ENCODE measurements at places on chromosomes 3 and 15.

DNA sequence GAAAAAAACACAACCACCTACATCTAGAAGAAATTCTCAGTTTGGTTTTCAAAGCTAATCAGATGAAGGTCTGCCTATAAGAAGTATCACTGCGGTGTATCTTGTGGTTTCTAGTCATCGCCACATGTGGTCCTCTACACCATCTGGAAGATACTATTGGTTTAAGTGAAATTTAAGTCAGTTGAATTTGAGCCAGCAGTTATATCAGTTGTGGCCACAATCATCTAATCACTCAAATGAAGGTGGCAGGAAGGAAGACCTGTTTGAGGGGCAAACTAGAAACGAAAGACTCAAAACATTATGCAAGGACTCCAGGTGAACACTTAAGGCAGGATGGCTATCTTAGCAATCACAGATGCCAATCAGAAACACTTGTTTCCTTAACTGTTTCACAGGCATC lies 48.7 kb downstream of the ETV5 start:
- DNase-seq = no peak

DNA sequence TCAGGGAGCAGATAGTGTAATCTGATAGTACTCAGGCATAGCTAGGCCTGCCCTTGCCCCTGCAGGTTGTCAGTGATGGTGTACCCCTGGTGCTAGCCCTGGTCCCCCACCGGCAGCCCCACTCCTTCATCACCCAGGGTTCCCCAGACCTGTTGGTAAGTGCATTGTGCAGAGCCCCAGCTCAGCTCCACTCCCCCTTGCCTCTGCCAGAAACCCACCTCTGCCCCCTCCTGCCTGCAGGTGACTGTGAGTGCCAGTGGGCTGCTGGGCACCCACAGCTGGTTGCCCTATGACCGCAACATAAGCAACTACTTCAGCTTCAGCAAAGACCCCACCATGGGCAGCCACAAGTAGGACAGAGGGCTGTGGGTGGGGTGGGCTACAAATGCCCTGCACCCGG lies 27.5 kb downstream of the NBEAL2 start:
- DNase-seq = no peak

- no peak for DNase-seq
Observed at GRCh38 chr3:39587113-39587512, 119.6 kb downstream of the MOBP start.

- peak; percentile 93 for DNase-seq
Observed at GRCh38 chr3:72682936-72683452, 165.3 kb downstream of the SHQ1 start.

DNA sequence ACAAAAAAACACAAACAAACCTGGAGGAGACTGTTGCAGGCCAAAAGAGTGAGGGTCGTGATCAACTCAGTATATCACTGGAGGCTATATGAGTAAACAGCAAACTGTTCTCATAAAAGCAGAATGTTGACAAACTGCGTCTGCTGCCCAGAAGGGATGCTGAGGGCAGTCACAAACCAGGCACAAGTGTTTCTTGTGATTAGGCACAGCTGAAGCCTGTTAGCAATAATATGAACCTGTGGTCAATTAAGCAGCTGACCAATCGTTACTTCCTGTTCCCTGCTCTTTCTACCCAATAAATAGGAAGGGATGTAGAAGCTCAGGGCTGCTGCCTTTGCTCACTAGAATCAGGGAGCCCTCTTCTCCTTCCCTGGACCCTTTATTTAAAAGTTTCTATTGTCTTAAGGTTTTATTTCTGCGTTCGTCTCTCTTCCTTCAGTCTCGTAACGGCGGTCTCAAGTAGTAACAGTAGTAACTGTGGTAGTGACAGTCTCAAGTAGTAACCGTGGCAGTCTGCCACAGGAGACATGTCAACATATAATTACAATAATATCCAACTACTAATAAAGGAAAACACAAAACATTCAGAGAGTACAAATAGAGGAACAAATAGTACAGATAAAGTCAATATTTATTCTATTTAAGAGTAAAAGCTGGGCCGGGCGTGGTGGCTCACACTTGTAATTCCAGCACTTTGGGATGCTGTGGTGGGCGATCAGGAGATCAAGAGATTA lies 698.4 kb upstream of the CCDC54 start:
- DNase-seq = no peak

DNA sequence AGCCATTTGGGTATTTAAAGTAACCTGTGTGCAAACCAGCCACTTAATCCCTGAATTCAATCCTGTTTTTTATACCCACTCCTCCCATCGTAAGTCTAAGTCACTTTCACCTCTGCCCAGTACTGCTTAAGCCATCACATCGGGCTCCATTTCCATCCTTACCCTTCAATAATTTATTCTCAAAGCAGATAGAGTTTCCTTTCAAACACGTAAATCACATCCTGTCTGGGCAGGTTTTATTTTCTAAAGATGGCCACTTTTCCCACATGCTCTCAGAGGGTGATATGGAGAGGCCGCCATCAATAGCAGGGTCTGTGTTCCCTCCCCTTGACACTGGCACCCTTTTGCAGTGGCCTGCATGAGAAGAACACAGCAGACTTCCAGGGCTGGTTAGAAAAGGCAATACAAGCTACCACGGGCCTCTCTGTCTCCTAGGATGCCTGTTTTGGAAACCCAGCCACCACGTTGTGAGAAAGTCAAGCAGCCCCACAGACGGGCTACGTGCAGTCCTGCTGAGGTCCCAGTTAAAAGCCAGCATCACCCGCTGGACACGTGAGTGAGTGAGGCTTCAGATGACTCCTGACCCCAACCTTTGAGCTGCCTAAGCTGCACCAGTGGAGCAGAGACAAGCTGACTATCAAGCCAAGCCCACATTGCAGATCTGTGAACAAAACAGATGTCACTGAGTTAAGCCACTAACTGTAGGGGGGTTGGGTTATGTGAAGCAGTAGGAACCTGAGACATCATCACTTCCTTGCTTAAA lies 241.8 kb upstream of the SLCO3A1 start:
- no peak for DNase-seq

DNA sequence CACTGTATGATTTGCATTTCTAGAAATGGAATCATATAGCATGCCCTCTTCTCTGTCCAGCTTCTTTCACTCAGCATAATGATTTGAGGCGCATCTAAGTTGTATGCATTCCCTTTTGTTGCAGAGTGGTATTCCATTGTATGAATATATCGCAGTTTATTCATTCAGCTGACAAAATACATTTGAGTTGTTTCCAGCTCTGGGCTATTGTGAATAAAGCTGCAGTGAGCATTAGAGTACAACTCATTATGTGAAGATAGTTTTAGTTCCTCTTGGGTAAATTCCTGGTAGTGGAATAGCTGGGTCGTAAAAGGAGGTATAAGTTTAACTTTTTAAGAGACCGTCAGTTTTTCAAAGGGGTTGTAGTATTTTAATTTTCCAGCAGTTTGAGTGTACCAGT lies 38.5 kb upstream of the POLR2M start:
- DNase-seq = no peak

GRCh38 chr15:56040081-56041035 lies 46.9 kb upstream of the NEDD4 start:
- no peak for DNase-seq

DNA sequence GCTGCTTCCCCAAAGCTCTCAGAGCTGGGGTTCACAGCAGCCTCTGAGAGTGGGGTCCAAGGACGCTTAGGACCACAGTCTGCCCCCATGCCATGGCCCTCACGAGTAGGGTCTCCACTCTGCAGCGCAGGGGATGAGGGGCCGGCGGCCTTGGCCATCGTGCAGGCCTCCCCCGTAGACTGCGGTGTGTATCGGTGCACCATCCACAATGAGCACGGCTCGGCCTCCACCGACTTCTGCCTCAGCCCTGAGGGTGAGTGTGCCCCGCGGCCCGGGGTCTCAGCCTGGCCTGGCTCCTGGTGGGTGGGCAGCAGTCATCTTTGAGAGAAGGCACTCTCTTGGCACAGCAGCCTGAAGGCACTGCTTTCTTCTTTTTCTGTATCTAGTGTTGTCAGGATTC lies 24.8 kb upstream of the SLC28A1 start:
- DNase-seq = no peak

- no peak for DNase-seq
Observed at GRCh38 chr3:197456261-197457091, 99.3 kb downstream of the BDH1 start.

GRCh38 chr15:71410347-71410746 lies 295.1 kb downstream of the THSD4 start:
- DNase-seq = no peak

GRCh38 chr3:14147617-14148016 lies 22.8 kb downstream of the TMEM43 start:
- DNase-seq = no peak

- DNase-seq = no peak
Observed at GRCh38 chr15:90037511-90037860, 36.4 kb downstream of the ZNF710 start.

- DNase-seq = no peak
Observed at GRCh38 chr15:85100186-85100937, 118.7 kb downstream of the PDE8A start.

- no peak for DNase-seq
Observed at GRCh38 chr3:30547716-30548115, 58.7 kb upstream of the TGFBR2 start.

GRCh38 chr15:63805993-63806980 lies 27.5 kb downstream of the HERC1 start:
- no peak for DNase-seq

- no peak for DNase-seq
Observed at GRCh38 chr15:77225088-77225487, 154.2 kb upstream of the TSPAN3 start.

DNA sequence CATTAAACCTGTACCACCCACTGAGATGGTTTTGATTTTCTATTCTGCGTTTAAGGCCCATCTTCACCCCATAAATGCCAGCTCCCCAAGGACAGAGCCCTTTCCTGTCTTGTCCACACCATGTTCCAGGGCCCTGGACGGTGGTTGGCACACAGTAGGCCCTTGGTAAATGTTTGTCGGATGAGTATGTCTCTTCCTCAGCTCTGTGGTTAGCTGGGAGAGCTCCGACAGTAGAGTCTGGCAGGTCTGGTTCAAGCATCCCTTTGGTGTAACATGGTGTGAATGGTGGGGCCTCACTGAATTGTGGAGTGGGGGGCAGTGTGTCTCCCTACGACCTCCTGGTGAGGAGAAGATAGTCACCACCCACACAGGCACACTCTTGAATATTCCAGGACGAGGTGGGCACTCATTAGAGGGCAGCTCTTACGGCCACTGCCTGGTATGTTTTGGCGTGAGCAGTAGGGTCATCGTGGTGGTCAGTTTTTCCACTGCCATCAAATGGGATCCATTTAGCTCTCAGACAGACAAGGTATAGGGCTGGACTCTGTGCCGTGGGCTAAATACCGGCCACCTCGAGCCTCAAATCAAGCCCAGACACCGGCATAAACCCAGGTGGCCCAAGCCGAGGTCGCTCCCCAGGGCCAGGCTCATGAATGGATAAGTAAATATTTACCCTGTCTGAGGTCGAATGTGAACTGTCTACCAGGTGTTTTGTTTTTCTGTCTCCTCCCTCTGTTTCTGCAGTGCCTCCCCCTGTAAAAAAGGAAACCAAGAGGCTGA lies 61.3 kb downstream of the SMAD3 start:
- DNase-seq = no peak

Data from NCI-H2081 treated with DMSO at 0.1 percent for 48 hours (cell line).